AML-193 (cell line): ENCODE measurements at places on chromosomes 2 and 18.

DNA sequence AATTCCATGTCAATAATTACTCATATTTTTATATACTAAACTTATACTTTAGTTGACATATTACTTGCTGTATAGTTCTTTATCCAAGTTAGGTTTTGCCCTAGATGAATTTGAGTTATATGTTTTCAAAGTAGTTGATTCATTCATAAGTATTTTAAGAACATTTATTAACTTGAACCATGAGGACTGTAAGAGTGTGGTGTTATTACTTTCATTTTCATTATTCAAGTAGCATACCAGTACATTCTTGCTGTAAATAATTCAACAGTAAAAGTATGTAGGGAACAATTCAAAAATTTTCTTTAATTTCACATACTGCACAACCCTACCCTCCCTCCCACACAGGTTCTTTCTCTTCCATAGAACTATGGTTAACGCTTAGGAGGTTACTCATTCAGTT, 75.4 kb downstream of the ANKRD12 start:
- no peak for DNase-seq

DNA sequence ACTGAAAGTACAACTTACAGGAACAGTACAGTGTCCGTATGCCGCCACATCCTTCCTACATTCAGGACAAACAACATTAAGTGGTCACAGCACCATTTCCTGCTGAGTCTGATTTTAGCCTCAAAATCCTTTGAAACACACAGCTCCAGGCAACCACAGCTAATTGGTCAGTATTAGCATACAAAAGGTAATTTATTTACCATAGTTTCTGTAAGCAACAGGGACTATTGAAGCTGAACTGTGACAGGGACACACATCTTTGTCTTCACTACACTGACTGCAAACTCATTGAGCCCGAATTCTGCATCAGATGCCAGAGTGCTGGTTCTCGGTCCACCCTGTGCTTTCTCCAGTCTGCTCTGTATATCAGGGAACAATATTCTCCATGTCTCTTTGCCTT, 151.8 kb downstream of the ST6GAL2 start:
- no peak for DNase-seq

DNA sequence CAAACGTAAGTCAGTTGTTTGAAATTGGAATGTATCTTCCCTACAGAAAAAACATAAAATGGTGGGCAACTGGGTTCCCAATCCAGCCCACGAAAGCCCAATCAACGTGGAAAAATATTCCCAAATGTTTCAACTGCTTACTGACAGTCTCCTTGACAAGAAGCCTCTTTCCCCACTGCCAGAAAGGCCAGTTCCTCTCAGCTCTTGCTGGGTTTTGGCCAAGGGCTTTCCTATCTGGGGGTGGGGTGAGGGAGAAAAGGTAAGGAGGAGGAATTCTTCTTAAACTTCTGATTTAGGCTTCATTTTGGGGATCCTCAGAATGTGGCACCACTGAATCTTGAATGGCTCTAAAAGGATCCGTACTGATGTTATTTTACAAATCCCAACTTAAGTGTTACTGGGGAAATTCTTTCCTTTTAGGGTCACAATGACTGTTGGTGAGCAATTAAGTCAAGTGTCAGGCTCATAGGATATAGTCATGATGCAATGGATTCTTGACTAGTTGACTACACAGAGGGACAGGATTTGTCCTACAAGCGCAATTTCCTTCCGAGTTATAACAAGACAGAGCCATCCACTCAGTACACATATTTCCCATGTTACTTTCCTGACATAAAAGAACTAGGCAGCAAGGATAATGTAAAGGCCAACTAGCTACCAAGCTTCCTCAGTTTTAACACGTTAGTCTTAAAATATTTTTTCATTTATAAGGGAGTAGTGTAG, 73.6 kb downstream of the SPRED2 start:
- DNase-seq, result no peak

DNA sequence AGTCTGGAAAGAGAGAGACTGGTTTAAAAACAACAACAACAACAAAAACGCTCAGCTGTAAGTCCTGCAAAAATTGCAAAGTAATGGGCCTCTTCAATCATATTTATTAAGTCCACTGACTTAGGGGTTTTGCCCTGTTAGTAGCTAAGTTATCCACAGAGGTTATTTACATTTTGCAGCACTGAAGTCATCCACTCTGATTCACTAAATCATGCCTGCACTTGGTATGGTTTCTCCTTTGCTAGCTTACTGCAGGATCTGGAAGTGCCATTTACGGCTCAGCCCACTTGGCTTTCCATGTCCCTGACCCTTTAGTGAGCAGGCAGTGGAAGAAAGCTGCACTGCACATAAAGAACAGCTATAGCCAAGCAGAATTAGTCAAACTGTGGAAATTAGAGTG, 484.4 kb downstream of the NRXN1 start:
- no peak for DNase-seq

DNA sequence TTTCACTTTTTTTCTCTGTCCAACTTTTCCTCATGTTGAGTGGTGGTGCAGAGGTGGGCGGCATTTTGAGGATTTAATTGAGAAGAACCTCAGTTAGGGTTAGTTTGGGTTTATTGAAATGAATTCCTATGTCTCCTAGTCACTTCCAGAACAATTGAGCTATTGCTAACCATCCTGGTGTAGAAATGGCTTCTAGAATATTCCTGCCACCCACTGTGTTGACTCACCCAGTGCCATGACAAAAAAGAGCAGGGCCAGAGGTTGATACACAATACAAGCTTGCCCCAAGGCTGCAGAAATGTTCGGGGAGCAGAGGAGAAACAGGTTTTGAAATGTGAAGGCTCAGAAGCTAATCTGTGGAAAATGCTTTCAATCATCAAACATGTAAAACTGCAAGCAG, 167.1 kb upstream of the TRIB2 start:
- DNase-seq, result no peak

- peak; percentile 41 for DNase-seq
These were observed 51.5 kb downstream of the USP37 start for GRCh38 chr2:218516614-218517013.

DNA sequence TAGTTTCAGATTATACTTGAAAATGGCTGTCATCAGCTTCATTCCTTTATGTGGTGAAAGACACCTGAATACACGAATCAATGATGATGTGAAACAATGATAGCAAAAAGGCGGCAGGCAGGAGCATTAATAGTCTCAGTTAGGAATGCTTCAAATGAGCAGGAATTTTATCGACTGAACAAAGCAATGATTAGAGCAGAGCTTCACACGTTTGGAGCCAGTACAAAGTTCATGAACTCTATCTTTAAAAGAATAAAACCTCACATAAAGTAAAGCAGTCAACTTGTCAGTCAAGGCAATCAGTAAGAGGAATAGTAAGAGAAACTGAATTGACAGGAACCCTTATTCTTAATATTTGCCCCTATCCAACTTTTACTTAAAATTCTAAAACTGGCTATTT, 78.4 kb upstream of the SERTAD2 start:
- DNase-seq, result no peak
